ENCODE measurements at places on chromosomes 12 and 14. TPM values are rescaled to one million over a fixed set of nuclear protein-coding genes. Genes with fewer than 3 reads are reported as not detected.

GLIPR1L1 gene
- total RNA-seq, result not detected

NRXN3 gene
- 1.1 TPM for total RNA-seq

CLEC4D gene
- total RNA-seq, result not detected

SLC6A13 gene
- total RNA-seq, result not detected

NPAS3 gene
- 2.7 TPM for total RNA-seq

STYK1 gene
- 5.9 TPM for total RNA-seq

KRT77 gene
- total RNA-seq, result not detected

ERBB3 gene
- 0.37 TPM for total RNA-seq

IGF1 gene
- total RNA-seq, result not detected

SYNE3 gene
- 2.8 TPM for total RNA-seq

MIP gene
- 0.15 TPM for total RNA-seq

UNG gene
- total RNA-seq, result 72.3 TPM

SMIM41 gene
- total RNA-seq, result not detected

SLC6A12 gene
- not detected for total RNA-seq

TDRD9 gene
- total RNA-seq, result not detected

ASCL1 gene
- not detected for total RNA-seq

FLVCR2 gene
- total RNA-seq, result not detected

LRRC23 gene
- total RNA-seq, result 3.6 TPM

DEPDC4 gene
- 2.1 TPM for total RNA-seq

GLRX5 gene
- total RNA-seq, result 40.9 TPM

COCH gene
- not detected for total RNA-seq

TMEM30B gene
- total RNA-seq, result not detected

CCDC91 gene
- total RNA-seq, result 15.1 TPM

MDM2 gene
- total RNA-seq, result 45.2 TPM

RND1 gene
- total RNA-seq, result not detected

PAPLN gene
- 0.44 TPM for total RNA-seq
